Neural crest cell (in vitro differentiated cells): ENCODE measurements at places on chromosomes 3 and 15.

GRCh38 chr3:136690599-136690998 lies 61.6 kb downstream of the STAG1 start:
- no peak for DNase-seq

- DNase-seq: no peak
These were observed 47.0 kb downstream of the BOC start for GRCh38 chr3:113258361-113258760.

- DNase-seq: no peak
These were observed 68.0 kb downstream of the TMEM108 start for GRCh38 chr3:133106169-133106568.

DNA sequence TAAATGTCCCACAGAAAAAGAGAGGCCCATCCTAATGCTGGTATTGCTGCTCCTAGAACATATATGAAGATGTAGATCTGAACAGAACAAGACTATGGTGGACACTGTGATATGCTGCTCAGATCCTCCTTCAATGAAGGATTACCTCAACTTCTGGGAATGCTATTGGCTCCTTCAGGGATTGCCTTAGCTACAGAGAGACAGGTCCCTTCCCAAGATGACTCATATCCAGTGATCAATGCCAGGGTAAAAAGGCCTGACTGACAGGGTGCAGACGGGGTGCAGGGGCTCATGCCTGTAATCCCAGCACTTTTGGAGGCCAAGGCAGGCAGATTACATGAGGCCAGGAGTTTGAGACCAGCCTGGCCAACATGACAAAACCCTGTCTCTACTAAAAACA lies 20.5 kb upstream of the STAG1 start:
- no peak for DNase-seq

DNA sequence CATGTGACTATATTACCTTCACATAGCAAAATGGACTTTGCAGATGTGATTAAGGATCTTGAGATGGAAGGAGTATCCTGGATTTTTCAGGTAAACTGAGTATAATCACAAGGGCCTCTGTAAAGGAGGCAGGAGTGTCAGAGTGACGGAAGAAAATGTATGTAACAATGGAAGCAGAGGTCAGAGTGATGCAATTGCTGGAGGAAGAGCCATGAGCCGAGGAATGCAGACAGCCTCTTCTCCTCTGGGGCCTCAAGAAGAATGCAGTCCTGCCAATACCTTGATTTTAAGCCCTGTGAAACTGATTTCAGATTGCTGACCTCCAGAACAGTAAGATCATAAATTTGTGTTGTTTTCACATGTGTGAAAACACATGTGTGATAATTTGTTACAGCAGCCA lies 15.1 kb downstream of the HEMK1 start:
- no peak for DNase-seq

- peak; percentile 54 for DNase-seq
These were observed 17.1 kb upstream of the SKIC8 start for GRCh38 chr15:78316283-78317083.

GRCh38 chr3:143063018-143063417 lies 56.6 kb upstream of the CHST2 start:
- DNase-seq: no peak

DNA sequence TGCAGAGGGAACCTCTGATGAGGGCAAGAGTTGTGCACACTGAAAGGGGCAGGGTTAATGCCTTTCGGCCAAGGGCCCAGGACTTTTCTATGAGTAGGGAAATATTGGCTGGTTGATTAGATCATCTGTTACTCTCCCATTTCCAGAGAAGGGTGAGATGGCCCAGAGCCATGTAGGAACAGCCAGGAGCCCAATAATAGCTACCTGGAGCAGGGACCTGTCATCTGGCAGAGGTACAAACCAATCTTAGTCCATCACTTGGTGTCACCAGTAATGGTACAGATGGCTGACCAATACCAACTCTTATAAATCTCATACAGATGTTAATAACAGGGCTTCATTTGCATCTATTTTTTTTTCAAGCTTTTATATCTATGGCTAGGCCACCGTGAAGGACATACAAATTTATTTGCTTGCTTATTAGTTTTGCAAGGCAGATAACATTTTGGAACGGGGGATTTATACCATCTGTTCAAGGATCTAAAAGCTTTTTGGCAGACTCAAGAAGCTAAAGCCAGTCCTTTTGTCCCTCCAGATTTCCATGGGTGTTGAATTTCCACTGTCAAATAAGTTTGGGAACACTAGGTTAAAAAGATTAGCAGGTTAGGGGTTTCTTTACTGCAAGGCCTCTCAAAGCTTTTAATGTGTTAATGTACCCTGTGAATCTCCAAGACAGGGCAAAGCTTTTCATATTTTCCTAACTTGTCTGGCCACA lies 79.3 kb downstream of the TNIK start:
- no peak for DNase-seq

GRCh38 chr15:65254356-65254755 lies 32.3 kb downstream of the PARP16 start:
- no peak for DNase-seq

- peak; percentile 14 for DNase-seq
These were observed 49.4 kb downstream of the ITGB5 start for GRCh38 chr3:124837730-124838186.

- no peak for DNase-seq
These were observed 59.6 kb downstream of the PIAS1 start for GRCh38 chr15:68113751-68114150.

- no peak for DNase-seq
These were observed 150.7 kb upstream of the TLE3 start for GRCh38 chr15:70248116-70249025.

DNA sequence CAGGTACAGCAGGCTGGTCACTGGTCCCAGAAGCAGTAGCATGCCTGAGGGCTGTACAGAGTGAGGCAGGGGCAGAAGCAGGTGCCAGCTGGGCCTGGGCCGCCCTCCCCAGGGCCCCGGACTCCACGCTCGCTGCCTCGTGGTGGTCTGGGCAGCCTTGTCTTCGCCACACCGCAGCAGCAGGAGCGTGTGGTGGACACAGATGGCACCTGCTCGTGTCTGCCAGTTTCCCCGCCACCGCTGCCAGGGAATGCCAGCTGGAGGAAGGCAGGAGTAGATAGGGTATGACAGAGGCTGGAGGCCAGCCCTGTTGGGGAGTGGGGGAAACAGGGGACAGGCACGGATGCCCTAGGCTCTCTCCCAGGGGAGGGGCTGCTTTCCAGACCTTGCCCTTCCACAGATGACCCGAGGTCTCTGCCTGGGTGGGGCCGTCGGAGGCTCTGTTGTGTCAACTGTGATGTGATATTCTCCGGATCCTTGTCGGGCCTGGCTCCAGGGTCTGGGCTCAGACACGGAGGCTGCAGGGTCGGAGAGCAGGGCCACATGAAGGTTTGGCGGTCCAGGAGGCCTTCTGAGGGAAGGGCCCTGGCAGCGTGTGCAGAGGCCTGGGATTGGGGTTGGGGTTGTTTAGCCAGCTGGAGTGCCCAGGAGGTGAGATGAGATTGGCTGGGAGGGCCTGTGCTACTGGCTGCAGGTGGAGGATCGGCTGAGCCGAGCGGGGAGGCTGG lies 33.6 kb downstream of the GOLGA6L10 start:
- DNase-seq: no peak

DNA sequence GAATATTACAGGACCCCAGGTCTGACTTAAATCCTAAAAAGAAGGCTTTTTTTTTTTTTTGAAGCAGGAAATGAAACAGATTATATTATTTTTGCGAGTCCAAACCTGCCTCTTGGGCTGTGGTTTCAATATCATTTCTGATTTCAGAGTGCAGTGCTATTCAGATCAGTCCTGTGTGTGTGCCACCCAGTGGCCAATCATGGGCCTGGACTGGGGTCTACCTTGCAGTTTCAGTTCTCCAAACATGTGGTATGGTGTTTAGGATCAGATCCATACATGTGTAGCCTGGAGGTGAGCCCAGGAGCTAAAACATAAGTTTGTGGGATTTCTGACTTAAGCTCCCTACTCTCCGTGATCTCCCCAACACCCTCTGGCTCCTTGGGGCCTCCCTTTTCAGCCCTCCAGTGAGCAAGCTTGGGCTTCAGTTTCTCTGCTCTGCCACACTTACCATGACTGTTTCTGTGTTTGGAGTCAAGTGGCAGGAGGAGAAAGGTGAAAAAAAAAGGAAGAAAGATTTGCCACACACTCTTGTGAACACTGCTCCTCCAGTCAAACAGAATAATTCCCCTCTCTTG lies 12.1 kb upstream of the THSD4 start:
- peak; percentile 9 for DNase-seq

DNA sequence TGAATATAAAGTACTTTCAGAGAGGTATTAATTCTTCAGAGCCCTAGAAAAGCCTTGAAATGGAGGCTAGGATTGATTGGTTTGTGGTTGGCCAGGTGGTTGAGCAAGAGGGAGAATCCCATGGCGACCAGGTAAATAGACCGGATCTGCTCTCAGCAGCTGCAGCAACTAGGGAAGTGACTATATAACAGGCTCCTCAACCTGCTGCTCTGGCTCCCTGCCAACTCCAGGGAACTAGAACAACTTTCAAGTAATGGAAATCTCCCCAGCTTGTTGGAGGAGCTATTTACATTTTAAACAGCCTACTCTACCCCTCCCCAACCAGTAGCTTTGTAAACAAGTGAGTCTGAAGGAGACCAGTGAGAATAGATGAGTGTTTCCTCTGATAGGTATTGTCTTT lies 121.8 kb upstream of the CADM2 start:
- no peak for DNase-seq

DNA sequence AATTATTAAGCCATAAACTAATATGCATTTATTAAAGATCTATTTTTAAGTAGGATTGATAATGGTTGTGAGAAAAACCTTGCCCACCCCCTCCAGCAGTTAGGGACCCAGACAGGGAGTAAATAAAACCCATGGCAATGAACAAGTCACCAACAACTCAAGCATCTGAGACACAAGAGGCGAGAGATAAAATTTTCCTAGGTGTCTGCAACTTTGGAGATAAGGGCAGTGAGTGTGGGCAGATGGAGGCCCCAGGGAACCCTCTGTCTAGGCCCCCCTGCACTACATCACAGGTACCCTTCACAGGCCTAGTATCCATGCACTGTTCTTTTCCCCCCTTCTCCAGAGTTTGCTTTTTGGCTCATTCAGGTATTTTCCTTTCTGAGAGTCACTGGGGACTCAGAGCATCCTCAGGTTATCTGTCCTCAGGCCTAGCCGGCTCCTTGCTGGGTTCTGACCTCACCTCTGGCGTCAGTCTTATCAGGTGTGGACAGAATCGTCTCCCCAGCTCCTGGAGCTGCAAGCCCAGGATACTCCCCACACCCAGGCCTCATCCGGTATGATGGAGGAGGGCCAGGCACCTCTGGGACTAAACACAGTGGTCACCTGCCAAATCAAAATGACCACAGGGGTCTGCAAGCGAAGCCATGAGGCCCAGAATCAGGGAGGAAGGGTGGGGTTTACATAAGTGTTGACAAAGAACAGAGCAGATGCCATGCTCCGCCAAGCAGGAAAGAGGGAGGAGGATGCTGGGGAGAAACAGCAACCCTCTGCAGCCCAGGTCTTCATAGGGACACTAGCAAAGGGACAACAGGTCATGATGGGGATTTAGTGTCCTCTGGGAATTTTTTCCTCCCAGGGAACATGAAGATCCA lies 50.4 kb downstream of the CCNL1 start:
- no peak for DNase-seq

- no peak for DNase-seq
These were observed 220 bp downstream of the TP63 start for GRCh38 chr3:189631409-189631808.
